ENCODE measurements at places on chromosomes 2 and 18. TPM values are rescaled to one million over a fixed set of nuclear protein-coding genes. Genes with fewer than 3 reads are reported as not detected.

The PTPN2 gene
- total RNA-seq, result 34.2 TPM

The PDE1A gene
- 42.0 TPM for total RNA-seq

DNA sequence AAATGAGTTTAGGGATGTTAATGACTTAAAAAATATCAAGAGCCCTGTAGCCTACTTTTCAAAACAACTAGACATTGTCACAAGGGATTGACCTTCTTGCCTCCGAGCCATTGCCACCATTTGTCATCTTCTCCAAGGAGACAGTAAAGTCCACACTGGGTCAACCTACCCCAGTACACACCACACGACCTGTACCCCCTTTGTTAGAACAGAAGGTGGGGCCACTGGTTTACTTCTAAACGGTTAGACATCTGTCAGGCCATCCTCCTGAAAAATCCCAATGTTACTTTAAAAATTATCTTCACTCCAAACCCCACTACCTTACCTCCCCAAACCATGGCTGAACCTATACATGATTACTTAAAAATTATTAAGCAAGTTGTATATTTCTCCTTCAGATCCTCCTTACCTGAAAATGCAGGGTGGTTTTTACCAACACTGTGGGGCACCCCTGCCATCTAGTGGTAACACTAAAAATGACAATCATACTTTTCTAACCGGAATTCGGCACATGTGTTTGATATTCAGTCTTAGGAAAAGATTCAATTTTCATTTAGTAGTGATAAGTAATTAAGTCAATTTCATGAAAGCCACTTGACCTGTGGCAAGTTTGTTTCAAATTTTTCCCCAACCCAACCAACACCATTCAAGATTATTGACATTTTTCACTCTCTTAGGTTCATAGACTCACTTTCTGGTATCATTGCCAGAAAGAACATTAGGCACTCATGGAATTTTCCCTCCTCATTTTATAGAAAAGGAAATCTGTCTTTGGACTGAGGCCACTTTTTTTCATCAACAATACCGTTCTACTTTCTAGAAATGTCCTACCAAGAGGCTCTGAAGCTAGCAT is 265.3 kb upstream of the PKDCC start:
- H3K4me1 ChIP-seq, result no peaks in the 10 kb centered on the region
- DNase-seq, result peak; percentile 73
- no peak overlapping the region for H3K27ac ChIP-seq
- H3K4me3 ChIP-seq, result no peak overlapping the region
- H3K27me3 ChIP-seq, result peaks cover 6% of the 10 kb centered on the region
- H3K36me3 ChIP-seq, result no peaks in the 10 kb centered on the region

GRCh38 chr2:48910961-48911360 is 155.4 kb upstream of the LHCGR start:
- no peaks in the 10 kb centered on the region for H3K4me1 ChIP-seq
- H3K4me3 ChIP-seq, result no peak overlapping the region
- no peaks in the 10 kb centered on the region for H3K27me3 ChIP-seq

- peaks cover 3% of the 10 kb centered on the region for H3K4me1 ChIP-seq
- H3K4me3 ChIP-seq, result no peak overlapping the region
- H3K27ac ChIP-seq, result no peak overlapping the region
- H3K27me3 ChIP-seq, result peaks cover 2% of the 10 kb centered on the region
- no peak for DNase-seq
Measured at GRCh38 chr2:176686328-176686727, 417.1 kb downstream of the MTX2 start.

DNA sequence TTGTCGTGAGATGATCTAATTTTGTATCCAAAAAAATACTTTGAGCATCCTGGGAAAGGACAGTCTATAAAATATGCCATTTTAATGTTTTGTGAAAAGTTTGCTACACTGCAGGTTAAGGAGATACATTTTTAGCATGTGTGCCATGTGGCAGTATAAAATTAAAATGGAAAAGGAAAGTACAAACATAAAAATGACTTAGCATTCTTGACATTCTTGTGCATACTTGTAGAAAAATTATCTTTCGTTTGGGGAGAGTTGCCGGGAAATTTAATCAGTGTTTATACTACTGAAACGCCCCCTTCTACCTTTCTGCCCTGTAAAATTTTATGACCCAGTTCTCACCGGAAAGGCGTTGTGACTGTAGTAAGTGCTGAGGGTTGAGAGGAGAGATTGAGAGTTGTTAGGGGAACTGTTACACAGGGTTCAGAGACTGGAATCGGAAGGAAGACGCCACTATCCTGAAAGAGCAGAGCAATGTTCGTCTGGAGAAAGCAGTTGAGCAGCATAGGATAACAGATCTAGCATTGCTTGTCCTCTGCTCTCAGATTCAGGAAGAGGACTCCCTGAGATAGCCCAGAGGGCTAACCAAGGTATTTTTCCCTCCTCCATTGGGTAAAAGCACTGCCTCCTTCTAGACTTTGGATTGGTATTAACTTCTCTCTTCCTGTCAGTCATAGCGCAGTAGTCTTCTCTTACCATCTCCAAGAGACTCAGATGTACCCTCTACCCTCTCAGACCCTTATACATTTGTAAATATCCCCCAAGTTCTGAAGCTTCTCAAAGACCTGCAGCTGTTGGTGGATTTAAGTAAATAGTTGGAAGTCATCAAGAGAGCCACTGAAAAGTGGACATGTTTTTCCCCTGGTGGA is 2.7 kb downstream of the CDH20 start:
- peak overlapping the region; percentile 49 for H3K4me3 ChIP-seq
- no peak overlapping the region for H3K27ac ChIP-seq
- H3K36me3 ChIP-seq, result no peaks in the 10 kb centered on the region
- peaks cover 5% of the 10 kb centered on the region for H3K4me1 ChIP-seq

- H3K27ac ChIP-seq, result peak overlapping the region; percentile 83
- H3K27me3 ChIP-seq, result no peaks in the 10 kb centered on the region
- H3K4me1 ChIP-seq, result peaks cover 36% of the 10 kb centered on the region
- DNase-seq, result no peak
- H3K4me3 ChIP-seq, result peak overlapping the region; percentile 15
Measured at GRCh38 chr2:97869722-97870346, 125.9 kb downstream of the TMEM131 start.

- no peak for DNase-seq
- no peak overlapping the region for H3K27ac ChIP-seq
- H3K36me3 ChIP-seq, result no peaks in the 10 kb centered on the region
- no peaks in the 10 kb centered on the region for H3K27me3 ChIP-seq
- no peaks in the 10 kb centered on the region for H3K4me1 ChIP-seq
Measured at GRCh38 chr2:228777855-228778355, 493.2 kb downstream of the PID1 start.

DNA sequence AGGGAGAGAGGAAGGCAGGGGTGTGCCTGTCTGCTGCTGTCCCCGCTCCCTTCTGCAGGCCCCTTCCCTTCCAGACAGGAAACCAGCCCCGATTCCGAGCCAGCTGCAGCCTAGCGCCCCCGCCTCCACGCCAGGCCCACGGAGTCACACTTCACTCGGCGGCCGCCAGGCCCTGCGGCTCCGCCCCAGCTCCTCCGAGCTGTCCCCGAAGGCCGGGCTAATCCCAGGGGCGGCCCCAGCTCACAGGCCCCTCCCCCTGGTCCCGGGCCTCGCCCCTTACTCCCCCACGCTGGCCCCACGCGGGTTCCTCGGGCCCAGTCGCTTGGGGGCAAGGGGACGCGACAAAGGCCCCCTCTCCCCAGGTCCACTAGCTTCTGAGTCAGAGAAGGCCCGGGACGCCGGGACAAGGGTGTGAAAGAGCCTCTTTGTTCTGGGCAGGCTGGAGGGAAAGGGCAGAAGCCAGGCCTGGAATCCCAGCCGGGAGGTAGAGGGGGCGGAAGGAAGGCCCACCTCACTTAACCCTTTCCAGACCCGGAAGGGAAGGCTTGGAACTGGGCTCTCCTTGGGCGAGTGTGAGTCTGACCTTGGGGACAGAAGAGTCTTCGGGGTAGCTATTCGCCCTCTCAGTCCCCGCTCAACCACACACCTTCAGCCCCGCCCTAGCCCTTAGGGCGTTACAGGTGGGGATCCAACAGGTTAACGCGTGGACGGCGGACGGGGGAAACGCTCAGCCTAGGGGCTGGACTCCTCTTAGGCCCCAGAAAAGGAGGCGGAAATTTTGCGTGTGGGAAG is 1.2 kb downstream of the RTKN start:
- no peaks in the 10 kb centered on the region for H3K36me3 ChIP-seq
- peaks cover 16% of the 10 kb centered on the region for H3K27me3 ChIP-seq
- peaks cover 25% of the 10 kb centered on the region for H3K4me1 ChIP-seq
- peak; percentile 100 for DNase-seq
- H3K27ac ChIP-seq, result peak overlapping the region; percentile 50

DNA sequence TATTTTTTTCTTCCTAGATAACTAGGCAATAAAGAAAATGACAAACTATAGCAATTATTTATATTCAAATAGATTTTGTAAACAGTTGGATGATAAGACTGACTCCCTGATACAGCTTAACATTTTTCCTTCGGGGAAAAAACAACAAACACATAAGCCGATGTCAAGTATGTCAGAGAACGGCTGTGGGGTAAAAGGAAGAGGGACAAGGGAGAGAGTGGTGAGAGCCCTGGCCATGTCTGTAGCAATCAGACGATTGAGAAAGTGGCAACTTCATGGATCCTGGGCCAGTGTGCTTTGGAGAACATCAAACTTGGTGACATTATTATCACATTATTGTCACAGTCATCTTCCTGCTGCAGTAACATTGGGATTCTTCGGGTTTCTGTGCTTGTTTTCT is 65.2 kb downstream of the RNF144A start:
- DNase-seq, result no peak
- no peaks in the 10 kb centered on the region for H3K36me3 ChIP-seq
- no peak overlapping the region for H3K4me3 ChIP-seq
- no peaks in the 10 kb centered on the region for H3K27me3 ChIP-seq
- H3K27ac ChIP-seq, result no peak overlapping the region
- H3K4me1 ChIP-seq, result no peaks in the 10 kb centered on the region

DNA sequence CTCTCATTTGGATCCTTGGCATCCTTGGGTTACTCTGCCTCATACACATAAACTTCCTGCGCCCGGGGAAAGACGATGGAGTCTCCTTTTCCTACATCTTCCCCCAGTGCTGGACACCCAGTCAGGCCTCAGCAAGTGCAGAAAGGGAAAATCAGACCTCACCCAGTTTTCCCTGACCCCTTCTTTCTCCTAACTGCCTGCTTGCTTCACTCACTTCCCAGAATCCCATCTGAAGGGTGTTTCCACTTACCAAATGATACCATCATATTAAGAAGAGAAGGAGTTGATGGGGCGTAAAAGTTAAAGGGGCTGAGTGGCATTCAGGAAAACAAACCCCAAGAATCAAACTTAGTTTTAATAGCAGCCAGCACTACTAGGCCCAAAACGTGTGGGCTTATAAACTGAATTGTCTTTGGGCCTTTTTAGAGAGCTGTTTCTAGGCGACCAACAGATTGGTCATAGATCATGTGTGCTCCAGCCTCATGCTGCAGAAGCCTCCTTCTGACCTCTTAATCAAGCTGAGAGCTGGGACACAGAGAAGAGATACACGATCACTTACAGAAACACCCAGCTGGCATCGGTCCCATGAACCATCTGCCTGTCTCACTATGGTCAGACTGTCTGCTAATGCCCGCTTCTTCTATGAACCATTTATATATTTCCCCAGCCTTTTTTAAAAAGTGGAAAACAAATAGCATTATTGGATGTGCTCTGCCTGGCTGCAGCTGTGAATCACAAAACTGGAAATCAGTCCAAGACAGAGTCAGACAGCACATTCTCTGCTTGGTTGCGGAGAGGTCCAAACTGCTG is 165.7 kb upstream of the SLC14A2 start:
- H3K27ac ChIP-seq, result peak overlapping the region; percentile 35
- peaks cover 4% of the 10 kb centered on the region for H3K27me3 ChIP-seq
- H3K4me3 ChIP-seq, result no peak overlapping the region
- DNase-seq, result no peak
- H3K4me1 ChIP-seq, result peaks cover 4% of the 10 kb centered on the region
- no peaks in the 10 kb centered on the region for H3K36me3 ChIP-seq

GRCh38 chr2:148653437-148653836 is 8.9 kb downstream of the EPC2 start:
- H3K4me1 ChIP-seq, result no peaks in the 10 kb centered on the region
- no peak overlapping the region for H3K27ac ChIP-seq
- no peak overlapping the region for H3K4me3 ChIP-seq
- no peaks in the 10 kb centered on the region for H3K27me3 ChIP-seq

GRCh38 chr18:31206787-31207381 is 44.2 kb upstream of the DSC1 start:
- no peak overlapping the region for H3K4me3 ChIP-seq
- no peak overlapping the region for H3K27ac ChIP-seq
- no peaks in the 10 kb centered on the region for H3K4me1 ChIP-seq
- DNase-seq, result peak; percentile 57

DNA sequence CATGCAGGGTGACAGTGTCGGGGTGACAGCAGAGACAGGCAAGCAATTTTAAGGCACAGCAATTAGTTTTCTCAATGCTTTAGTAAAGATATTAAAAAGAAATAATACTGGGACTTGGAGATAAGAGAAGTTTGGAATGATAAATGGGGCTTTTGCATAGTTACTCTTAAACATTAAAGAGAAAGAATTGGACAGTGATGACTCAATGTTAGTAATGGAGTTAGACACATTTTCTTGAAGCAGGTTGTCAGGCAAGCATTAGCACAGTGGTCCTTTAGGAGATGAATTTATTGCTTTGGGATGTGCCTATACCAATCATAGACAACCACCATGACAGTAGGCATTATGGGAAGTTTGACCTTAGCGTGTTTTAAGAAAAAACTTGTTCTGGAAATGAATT is 228.3 kb upstream of the RAB12 start:
- H3K4me1 ChIP-seq, result peaks cover 21% of the 10 kb centered on the region
- H3K27me3 ChIP-seq, result no peaks in the 10 kb centered on the region
- no peak overlapping the region for H3K27ac ChIP-seq
- no peak overlapping the region for H3K4me3 ChIP-seq
- DNase-seq, result peak; percentile 90

DNA sequence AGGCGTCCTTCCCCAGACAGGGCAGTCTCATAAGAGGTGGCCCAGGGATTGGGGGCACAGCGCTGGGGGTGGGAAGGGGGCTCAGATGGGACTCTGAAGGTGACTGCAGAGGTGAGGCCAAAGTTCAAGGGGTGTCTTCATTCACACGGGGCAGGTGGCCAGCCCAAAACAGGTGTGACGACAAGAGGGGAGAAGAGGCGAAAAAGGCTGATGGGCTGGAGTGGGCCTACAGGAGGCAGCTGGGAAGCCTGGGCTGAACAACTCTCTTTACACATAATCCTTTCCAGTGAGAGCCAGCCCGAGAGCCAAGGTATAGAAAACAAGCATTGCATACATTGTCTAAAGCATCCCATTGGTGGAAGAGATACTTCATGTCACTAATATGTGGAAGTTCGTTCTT is 130.9 kb upstream of the ASB18 start:
- no peak overlapping the region for H3K27ac ChIP-seq
- H3K4me3 ChIP-seq, result no peak overlapping the region
- H3K27me3 ChIP-seq, result peaks cover under 1% of the 10 kb centered on the region
- H3K4me1 ChIP-seq, result no peaks in the 10 kb centered on the region
- no peak for DNase-seq
- no peaks in the 10 kb centered on the region for H3K36me3 ChIP-seq

GRCh38 chr2:179297927-179298326 is 33.3 kb upstream of the SESTD1 start:
- no peaks in the 10 kb centered on the region for H3K4me1 ChIP-seq
- H3K36me3 ChIP-seq, result no peaks in the 10 kb centered on the region
- no peak overlapping the region for H3K4me3 ChIP-seq
- H3K27me3 ChIP-seq, result no peaks in the 10 kb centered on the region
- H3K27ac ChIP-seq, result no peak overlapping the region
- DNase-seq, result no peak

- H3K4me3 ChIP-seq, result no peak overlapping the region
- no peak for DNase-seq
- H3K27ac ChIP-seq, result no peak overlapping the region
- H3K27me3 ChIP-seq, result no peaks in the 10 kb centered on the region
- H3K4me1 ChIP-seq, result no peaks in the 10 kb centered on the region
Measured at GRCh38 chr2:231581328-231581727, 11.3 kb upstream of the TEX44 start.

GRCh38 chr2:219280651-219281050 is 1.5 kb downstream of the DNAJB2 start:
- H3K36me3 ChIP-seq, result peaks cover 38% of the 10 kb centered on the region
- no peak overlapping the region for H3K4me3 ChIP-seq
- H3K4me1 ChIP-seq, result peaks cover 23% of the 10 kb centered on the region
- H3K27ac ChIP-seq, result peak overlapping the region; percentile 97

Data from osteoblast (primary cell).